Activated CD8-positive, alpha-beta memory T cell treated with anti-CD3 and anti-CD28 coated beads, Interleukin-2, amount 50 U/mL, for 48 hours (primary cell): ENCODE measurements at places on chromosomes 2 and 18.

GRCh38 chr18:74420481-74420880, 36.6 kb downstream of the DIPK1C start:
- DNase-seq, result no peak

DNA sequence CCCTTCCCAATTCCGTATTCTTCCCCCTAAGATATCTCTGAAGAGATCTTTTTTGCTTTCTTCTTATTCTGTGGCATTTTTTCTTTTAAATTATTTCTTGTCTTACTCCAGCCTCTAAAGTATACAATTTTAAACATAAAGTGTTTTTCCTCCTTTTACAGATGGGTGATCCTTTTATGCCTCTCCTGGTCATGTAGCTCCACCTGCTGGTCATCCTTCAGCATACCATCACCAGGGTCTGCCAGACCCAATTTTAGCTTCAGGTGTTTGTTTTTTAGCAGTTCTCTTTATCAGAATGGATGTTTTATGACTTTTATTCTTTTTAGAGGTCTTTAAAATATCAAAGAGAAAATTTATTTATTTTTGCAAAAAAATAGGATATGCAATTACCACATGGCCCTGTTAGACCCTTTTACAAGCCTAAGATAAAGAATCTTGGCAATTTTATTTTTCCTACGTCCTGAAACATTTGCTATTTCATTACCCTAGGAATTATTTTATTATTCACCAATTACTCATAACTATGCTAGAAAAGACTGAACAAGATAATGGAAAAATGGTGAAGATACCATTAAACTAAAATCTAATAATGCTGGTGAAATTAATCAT, 55.5 kb downstream of the PIGN start:
- peak; percentile 62 for DNase-seq

DNA sequence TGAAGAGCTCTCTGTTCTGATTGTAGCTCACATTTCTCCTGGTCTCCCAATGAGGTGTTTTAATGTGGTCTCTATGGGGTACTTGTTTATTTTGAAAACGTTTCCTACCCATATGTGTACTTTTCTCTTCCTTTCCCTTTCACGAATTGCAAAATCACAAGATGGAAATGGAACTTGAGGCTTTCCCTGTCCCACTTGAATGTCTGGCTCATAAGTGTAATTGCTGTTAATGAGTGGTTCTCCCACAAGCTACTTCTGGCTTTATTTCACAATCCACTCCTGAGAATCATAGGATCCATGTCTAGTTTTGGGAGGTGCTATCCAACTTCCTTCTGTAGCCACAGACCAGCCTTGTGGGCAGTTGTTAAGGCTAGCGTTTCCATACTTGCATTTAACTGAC, 81.1 kb upstream of the CAVIN2 start:
- DNase-seq, result no peak

GRCh38 chr2:238916875-238917590, 69.1 kb downstream of the TWIST2 start:
- DNase-seq, result no peak

DNA sequence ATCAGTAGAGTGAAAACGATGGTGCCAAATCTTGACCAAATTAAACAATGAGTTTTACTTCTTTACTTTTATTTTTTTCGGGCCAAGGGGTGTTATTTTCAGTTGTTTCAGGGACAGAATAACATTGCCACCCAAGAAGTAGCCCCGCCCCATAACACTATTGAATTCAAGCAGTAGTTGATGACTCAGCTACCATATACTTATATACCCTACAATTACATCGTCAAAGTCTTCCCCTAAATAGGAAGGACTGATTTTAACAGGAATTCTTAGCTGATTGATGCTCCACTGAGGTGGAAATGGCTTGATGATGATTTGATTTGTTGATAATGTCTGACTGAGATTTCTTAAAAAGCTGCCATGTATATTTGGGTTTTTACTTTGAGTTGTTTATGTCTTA, 24.7 kb downstream of the LYPD6B start:
- no peak for DNase-seq

GRCh38 chr2:53568469-53568868, 199.1 kb upstream of the CHAC2 start:
- no peak for DNase-seq

DNA sequence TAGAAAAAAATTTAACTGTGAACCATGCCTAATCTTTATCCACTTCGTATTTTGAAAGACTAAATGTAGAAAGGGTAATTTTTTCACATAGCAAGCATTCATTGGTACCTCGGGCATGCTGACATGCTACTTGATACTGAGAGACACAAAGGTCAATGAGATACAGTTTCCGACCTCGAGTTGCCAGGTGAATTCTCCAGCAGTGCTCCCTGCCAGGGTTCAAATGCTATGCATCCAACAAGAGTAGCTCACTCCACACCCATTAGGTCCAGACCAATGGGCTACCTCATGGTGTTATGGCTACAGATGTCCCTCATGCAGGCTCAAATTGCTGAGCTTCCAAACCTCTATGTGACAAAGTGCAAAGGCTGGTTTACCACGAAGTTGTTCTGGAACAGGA, 305.8 kb downstream of the PIEZO2 start:
- no peak for DNase-seq

- DNase-seq, result no peak
Observed at GRCh38 chr2:192035731-192036442, 158.8 kb downstream of the TMEFF2 start.

GRCh38 chr18:12013186-12013916, 32.0 kb downstream of the IMPA2 start:
- DNase-seq, result no peak

DNA sequence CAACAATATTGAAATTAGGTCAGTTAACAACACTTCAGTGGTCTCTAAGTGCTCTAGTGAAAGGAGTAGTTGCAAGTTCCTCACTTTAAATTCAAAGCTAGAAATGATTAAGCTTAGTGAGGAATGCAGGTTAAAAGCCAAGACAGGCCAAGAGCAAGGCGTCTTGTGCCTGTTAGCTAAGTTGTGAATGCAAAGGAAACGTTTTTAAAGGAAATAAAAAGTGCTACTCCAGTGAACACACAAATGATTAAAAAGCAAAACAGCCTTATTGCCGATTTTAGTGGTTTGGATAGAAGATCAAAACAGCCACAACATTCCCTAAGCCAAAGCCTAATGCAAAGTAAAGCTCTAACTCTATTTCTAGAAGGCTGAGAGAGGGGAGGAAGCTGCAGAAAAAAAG, 44.7 kb downstream of the ANTXR1 start:
- DNase-seq, result no peak

GRCh38 chr2:174587579-174587978, 10.0 kb downstream of the WIPF1 start:
- DNase-seq, result no peak

DNA sequence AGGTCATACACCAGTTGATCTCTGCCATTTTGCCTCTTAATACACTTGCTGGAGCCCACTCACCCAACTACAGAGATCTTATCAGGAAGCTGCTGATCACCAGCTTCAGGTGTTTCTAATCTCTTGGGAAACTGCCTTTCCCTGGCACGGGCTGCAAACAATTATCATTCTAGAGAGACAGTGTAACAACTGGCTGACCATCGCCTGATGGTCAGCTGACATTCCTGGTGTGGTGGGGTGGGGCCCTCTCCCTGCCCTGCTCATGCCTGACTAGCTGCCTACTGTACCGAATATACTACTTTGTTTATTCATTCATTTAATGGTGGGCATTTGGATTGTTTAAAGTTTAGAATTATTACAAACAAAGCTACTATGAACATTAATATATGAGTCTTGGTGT, 311.5 kb downstream of the CBLN2 start:
- no peak for DNase-seq

GRCh38 chr2:37631698-37632097, 39.7 kb downstream of the CDC42EP3 start:
- DNase-seq, result no peak

- DNase-seq, result no peak
Observed at GRCh38 chr2:158805936-158806335, 10.8 kb downstream of the DAPL1 start.

DNA sequence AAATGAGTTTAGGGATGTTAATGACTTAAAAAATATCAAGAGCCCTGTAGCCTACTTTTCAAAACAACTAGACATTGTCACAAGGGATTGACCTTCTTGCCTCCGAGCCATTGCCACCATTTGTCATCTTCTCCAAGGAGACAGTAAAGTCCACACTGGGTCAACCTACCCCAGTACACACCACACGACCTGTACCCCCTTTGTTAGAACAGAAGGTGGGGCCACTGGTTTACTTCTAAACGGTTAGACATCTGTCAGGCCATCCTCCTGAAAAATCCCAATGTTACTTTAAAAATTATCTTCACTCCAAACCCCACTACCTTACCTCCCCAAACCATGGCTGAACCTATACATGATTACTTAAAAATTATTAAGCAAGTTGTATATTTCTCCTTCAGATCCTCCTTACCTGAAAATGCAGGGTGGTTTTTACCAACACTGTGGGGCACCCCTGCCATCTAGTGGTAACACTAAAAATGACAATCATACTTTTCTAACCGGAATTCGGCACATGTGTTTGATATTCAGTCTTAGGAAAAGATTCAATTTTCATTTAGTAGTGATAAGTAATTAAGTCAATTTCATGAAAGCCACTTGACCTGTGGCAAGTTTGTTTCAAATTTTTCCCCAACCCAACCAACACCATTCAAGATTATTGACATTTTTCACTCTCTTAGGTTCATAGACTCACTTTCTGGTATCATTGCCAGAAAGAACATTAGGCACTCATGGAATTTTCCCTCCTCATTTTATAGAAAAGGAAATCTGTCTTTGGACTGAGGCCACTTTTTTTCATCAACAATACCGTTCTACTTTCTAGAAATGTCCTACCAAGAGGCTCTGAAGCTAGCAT, 265.3 kb upstream of the PKDCC start:
- no peak for DNase-seq

DNA sequence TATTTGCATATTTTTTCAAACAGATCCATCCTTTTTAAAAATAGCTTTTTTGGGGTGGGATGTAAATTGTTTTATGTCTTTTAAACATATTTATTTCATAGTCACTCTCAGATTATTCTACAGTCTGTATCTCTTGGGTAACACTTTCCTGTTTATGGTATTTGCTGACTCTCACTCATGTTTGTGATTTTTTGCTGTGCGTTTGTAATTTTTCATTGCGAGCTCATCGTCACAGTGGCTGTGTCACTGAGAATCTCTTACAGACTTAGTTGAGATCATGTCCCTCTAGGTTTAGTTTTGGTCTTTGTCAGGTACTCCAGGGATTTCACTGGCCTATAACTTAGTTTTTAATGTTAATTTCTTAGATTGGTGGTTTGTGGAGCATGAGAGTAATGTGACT, 73.5 kb upstream of the HS6ST1 start:
- DNase-seq, result no peak

DNA sequence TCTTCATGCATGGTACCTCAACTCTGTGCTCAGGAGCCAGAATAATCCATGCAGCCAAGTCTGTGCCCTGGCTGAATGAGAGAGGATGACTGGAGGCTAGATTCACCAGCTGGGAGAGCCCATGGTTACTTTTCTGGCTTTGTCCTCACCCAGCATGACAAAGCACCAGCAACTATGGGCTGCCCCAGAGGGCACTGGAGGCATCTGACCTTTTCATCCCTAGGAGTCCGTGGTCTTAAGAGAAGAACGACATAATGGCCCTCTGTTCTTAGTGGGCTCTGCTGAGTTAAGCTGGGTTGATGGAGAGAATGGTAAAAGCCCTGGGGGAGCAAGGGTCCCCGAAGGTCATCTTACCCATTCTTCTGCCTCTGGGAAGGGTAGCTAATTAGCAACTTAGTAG, 54.6 kb upstream of the TNP1 start:
- no peak for DNase-seq

- DNase-seq, result no peak
Observed at GRCh38 chr2:220057916-220058315, 430.5 kb downstream of the SLC4A3 start.

DNA sequence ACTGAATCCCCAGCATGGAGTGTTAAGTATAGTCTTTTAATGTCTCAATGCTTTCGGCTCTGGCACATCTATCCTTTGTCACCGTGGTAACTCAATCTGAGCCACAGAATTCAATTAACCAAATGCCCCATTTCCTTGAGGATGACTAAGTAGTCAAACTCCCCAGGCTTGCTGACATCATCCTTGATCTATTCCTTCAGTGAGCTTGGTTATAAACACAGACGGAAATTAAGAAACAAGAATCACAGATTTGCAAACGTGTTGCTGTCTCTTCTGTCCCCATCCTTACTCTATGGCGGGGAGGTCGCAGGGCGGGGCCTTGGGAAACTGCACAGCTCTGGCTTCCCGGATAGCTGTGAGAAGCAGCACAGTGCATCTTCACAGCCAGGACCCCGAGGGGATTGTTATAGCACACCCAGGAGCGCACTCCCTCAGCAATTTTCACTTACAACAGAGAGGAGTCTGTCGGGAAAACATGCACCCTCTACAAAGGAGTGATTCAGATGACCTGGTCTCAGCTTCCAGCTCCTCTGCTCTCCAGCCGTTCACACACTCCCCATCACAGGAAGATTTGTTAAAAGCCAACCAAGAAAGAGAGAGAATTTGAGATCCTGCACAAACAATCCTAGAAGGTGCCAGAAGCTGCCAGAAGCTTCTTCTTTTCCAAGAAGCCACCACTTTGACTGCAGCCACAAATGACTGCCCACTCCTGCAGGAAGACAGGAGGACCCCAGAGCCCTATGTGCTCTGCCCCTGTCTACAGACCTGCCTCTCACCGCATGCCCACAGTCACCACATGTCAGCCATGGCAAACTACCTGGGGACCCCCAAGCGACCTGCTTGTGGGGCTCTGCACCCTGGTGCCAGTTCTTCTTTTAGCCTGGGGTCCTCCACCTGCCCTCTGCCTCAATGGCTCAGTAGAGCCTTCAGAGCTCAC, 44.9 kb upstream of the YWHAQ start:
- DNase-seq, result no peak

GRCh38 chr2:120314690-120315366, 31.1 kb upstream of the INHBB start:
- DNase-seq, result no peak

DNA sequence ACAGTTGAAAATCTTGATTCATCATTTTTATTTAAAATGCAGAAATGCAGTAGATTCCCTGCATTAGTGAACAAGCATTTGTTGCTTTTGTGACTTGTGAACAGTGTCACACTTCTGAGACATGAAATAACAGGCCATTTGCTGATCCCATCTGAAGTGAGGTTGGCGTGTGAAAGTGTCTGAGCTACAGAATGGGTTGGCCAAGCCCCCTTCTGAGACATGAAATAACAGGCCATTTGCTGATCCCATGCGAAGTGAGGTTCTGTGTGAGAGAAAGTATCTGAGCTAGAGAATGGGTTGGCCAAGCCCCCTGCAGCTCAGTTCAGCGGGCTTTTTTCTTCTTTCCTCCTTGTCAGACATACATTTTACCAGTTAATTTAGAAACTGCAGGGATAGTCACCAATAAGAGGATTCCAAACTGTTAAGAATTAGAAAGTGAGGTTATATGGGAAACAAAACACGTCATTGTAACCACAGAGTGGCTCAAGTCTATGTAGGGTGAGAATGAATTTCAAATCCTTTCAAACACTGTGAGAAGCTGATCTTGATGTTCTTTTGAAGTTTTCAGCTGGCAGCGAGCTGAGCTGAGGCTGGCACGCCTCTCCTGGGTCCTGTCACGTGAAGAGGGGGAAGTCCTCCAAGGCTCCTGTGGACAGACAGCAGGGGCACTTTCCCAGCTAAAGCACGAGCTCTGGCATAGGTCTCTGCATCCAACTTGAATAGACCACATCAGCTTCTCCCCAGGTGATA, 339.2 kb upstream of the SALL3 start:
- no peak for DNase-seq
